ENCODE measurements at places on chromosomes 3 and 15.

DNA sequence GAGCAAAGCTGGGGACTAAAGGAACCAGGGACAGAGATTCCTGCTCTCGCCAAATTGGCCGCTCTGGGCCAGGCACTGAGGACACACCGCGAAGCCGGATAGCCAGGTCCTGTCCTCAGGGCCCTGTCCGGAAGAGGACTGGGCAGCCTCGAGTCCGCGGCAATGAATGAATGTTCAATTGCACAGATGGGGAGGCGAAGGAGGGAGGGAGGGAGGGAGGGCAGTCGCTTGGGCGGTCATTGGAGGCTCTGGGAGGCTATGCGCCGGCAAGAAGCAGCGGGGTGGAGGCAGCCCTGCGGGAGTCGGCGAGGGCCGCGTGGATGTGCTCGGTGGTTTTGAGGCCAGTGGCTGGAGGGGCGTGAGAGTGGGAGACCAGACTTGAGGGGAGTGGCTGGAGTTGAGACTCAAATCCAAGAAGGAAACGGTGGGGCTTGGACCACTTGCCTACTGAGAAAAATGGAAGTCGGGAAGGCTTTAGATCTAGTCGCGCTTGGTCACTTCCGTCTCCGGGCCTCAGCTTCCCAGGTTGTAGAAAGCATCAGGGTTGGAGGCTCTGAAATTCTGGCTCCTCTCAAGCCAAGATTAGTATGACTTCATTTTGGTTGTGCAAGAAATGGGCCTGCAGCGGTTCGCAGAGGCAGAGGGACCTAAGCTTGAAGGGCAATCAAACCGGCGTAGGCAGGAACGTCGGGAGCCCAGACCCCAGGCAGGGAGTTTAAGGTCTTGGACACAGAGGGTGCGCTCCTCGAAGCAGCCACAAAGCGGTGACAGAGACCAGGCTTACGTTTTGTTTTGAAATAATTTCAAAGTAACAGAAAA, 21.1 kb upstream of the PLXND1 start:
- DNase-seq = peak; percentile 75

GRCh38 chr3:178200316-178200715, 335.9 kb upstream of the KCNMB2 start:
- DNase-seq = no peak

- DNase-seq = peak; percentile 71
Observed at GRCh38 chr3:111695636-111696117, 100.5 kb upstream of the ZBED2 start.

GRCh38 chr15:98294126-98294525, 333.6 kb downstream of the ARRDC4 start:
- DNase-seq = no peak

GRCh38 chr3:126288314-126288713, 68.9 kb downstream of the KLF15 start:
- no peak for DNase-seq

- DNase-seq = no peak
Observed at GRCh38 chr15:49964551-49964950, 154.5 kb downstream of the ATP8B4 start.

GRCh38 chr15:33722005-33722672, 246.2 kb upstream of the CHRM5 start:
- peak; percentile 37 for DNase-seq

GRCh38 chr15:39669241-39669640, 88.4 kb downstream of the THBS1 start:
- DNase-seq = no peak

DNA sequence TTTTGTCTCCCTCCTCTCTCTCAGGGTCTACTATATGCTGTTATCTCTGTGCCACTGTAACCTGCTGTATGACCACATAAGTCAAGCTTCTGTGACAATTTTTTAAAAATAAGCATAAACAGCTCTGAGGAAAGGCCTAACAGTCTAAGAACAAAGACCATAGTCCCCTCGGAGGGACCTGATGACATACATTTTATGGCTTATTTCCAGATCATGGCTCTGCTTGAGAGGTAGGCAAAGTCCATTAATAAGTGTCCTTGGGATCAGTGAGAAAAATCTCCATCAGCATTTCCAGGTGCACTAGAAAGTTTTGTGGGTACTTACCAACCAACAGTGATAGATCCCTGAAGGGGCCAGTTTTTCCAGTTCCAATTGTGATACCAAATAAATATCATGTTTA, 123.8 kb downstream of the TNIK start:
- DNase-seq = no peak

- no peak for DNase-seq
Observed at GRCh38 chr3:98921957-98922356, 20.5 kb upstream of the DCBLD2 start.

DNA sequence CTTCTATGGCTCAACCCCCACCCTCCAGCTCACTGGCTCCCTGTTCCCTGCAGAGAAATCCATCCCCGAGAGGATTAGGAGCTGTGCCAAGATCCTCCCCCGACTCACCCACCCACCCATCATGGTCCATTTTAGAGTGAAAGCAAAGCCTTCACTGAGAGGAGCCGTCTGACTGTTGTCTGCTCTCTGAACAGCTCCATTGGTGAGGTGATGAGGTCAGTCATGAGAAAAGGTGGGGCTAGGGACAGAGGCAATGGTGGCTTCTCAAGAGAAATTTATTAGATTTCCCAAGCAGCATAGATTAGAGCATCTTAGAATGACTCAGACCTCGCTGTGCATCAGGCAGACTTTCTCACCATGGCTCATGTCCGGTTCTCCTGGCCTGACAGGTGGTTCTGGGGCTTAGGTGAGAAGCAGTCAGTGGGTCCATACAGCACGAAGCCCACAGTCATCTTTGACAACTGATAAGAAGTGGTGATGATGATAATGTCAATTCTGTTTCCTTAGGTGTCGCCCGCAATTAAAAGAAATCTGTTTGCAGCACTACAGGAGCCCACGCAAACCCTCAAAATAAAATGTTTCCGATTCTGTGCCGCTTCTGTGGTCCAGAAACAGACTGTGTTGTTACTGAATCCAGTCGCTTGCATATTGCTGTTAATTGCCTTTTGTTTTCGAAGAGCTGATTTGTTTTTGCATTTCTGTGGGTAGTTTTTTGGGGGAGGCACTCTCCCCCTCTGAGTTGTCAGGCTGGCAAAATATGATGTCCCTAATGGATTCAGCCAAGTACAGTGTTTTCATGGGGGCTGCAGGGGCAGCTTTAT, 24.8 kb upstream of the RHO start:
- DNase-seq = no peak

DNA sequence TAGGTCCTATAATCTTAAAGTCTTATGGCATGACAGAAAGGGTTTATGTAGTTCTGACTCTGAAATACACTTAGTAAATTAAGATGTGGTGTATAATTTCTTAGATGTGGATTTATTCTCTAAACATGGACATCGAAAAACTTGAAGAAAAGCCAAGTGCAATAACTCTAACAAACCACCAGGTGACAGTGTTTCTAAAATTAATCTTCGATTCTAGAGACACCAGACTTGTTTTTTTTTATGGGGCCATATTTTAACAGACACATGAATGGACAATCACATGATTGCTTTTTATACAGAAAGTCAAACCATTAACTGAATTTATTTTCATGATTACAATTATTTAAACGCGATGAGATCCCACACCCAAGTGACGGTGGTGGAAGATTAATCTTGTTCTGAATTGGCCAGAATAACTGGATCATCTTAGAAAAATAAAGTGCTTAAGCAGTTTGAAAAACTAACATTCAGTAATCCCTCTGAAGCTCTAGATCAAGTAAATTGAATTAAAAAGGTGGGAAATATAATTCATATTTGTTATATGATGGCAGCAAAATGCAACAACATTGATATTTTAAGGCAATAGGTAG, 305.1 kb downstream of the LSAMP start:
- peak; percentile 13 for DNase-seq

GRCh38 chr3:161349529-161350312, 21.6 kb downstream of the SPTSSB start:
- DNase-seq = peak; percentile 77

GRCh38 chr3:183892610-183893214, 8.0 kb upstream of the PARL start:
- no peak for DNase-seq

- no peak for DNase-seq
Observed at GRCh38 chr15:34693053-34693744, 61.6 kb downstream of the GJD2 start.

GRCh38 chr3:105533960-105534359, 167.3 kb downstream of the ALCAM start:
- DNase-seq = no peak

- no peak for DNase-seq
Observed at GRCh38 chr15:48096355-48096786, 24.4 kb upstream of the SLC24A5 start.

DNA sequence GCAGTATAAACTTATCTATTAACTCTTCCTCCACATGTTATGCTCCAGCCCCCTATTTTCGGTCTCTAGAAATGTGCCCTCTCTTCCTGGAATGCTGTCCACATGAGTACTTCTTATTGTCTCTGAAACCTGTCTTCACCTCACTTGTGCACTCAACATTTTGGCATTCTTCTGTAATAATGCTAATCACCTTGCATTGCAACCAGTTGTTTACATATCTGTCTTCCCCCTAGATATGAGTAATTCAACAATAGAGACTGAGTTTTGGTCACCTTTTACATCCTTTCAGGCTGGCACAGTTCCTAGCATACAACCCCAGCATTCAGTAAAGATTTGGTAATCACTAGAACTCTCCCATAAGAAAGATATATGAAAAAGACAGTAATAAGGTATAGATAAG, 17.2 kb downstream of the CCDC80 start:
- no peak for DNase-seq

GRCh38 chr3:113233497-113233896, 22.1 kb downstream of the BOC start:
- no peak for DNase-seq

DNA sequence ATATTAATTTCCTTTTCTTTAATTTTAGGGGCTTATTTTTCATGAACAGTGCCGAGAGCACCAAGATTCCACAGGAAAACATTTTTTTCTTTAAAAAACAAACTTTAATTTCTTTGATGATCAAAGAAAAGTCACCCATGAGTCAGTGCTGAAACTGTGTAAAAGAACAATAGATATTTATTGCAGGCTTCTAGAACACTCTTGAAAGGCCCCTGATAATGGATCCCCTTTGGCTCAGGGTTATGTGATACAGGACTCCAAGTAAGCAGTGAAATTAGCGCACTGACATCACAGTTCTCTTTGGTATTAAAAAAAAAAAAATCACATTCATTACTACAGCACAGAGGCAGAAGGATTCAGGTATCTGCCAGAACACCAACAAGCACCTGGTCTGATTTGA, 66.1 kb upstream of the MYZAP start:
- DNase-seq = no peak

- no peak for DNase-seq
Observed at GRCh38 chr15:74374648-74375302, 7.3 kb upstream of the CYP11A1 start.

- peak; percentile 73 for DNase-seq
Observed at GRCh38 chr3:105715372-105715771, 153.4 kb downstream of the CBLB start.

- no peak for DNase-seq
Observed at GRCh38 chr3:38587548-38588131, 61.8 kb downstream of the SCN5A start.

- DNase-seq = no peak
Observed at GRCh38 chr3:9469986-9470385, 72.6 kb downstream of the SETD5 start.

DNA sequence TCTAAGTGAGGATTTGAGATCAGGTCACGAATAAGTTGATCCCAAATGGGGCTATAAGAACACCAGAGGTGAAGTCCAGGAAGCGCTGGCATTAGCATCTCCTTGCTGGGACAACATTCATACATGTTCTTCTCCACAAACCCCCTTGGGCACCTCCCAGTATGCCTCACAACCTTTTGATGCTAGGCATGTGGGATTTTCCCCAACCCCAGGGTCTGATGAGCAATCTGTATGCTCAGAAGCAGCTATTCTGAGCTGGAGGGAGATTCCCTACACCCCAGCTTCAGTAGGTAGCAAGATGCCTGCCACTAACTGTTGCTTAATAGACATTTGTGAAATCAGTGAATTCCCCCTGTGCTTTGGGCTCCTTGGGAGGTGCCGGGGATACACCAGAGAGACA, 32.2 kb downstream of the SLC6A11 start:
- no peak for DNase-seq

GRCh38 chr3:189041482-189042090, 130.2 kb upstream of the TPRG1 start:
- no peak for DNase-seq

- no peak for DNase-seq
Observed at GRCh38 chr15:90337256-90337655, 14.8 kb upstream of the ZNF774 start.

DNA sequence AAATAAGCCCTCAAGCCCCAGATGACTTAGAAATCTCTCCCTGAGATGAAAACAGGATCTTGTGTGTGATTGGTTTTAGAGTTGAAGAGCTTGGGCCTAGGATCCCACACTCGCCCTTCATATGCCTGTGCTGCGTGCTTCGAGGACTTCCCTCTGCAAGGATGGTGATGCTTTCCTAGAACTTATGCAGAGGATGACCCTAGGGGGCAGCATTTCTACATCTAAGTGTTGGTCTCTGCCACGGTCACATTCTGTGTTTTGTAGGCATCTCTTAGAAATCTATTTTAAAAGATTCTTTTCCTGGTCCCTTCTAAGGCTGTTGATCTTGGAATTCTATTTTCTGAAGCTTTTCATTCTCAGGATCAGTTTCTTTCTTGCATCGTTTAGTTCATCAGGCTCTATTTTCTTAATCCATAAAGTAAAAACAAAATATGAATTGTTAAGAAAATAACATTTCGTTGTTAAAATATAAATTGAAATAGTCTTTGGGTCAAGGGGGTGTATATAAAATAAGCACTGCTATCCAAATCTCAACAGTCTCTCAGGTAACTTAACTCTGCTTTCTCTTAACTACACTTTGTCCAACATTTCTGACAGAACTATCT, 45.7 kb downstream of the WDR76 start:
- peak; percentile 65 for DNase-seq

DNA sequence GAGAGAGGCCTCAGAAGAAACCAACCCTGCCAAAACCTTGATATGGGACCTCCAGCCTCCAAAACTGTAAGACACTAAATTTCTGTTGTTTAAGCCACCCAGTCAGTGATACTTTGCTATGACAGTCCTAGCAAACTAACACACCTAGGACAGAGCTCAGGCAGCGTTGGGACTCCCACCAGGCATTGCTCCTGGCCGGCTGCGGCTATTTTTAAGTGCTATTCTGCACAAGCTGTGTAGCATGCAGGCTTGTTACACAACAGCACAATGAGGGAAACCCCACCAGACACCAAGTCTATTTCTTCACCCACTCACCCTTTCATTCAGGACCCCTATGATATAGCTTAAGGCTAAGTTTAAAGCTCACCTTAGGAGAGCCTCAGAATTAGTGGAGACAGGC, 47.0 kb upstream of the GNB5 start:
- DNase-seq = no peak

DNA sequence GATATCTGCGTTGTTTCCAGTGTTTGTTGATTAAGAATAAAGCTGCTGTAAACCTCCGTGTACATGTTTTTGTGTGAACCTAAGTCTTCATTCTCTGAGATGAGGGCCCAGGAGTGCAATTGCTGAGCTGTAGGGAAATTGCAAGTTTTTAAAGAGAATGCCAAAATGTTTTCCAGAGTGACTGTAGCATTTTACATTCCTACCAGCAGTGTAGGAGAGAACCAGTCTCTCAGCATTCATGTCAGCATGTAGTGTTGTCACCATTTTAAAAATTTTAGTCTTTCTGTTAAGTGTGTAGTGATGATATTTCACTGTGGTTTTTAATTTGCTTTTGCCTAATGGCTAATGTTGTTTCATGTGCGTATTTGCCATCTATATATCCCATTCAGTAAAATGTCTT, 3.4 kb upstream of the MGLL start:
- DNase-seq = no peak

- DNase-seq = no peak
Observed at GRCh38 chr3:55904716-55905115, 417.6 kb upstream of the WNT5A start.

GRCh38 chr15:83380682-83381081, 66.5 kb upstream of the SH3GL3 start:
- no peak for DNase-seq
